Germinal center (tissue), 1 donor: ENCODE measurements at places on chromosomes 6 and 20.

GRCh38 chr6:36929607-36930006, 24.9 kb upstream of the PI16 start:
- no peak for DNase-seq

DNA sequence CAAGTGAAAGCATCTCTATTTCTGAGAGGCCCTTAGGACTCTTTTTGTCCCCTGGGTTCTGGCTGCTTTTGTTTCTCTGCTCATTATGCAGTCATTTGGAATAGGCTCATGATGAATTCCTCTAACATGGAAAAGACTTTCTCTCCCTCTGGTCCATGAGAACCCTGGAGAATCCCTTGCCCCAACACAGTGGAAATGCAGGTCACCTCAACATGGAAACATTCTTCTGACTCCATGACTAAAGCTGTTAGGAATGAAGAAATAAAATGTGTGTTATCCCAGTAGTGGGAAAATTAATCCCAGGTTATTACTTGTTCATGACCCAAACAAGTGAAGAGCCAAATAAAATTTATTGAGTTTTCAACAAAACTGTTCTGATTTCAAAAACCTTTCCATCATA, 458.6 kb downstream of the EPM2A start:
- no peak for DNase-seq

GRCh38 chr6:41446132-41446531, 100.0 kb upstream of the FOXP4 start:
- DNase-seq: no peak

- no peak for DNase-seq
Measured at GRCh38 chr20:22536956-22537756, 47.2 kb downstream of the FOXA2 start.

GRCh38 chr6:41559655-41560427, 13.7 kb downstream of the FOXP4 start:
- DNase-seq: no peak

GRCh38 chr20:15913391-15914025, 659.7 kb downstream of the KIF16B start:
- DNase-seq: no peak

DNA sequence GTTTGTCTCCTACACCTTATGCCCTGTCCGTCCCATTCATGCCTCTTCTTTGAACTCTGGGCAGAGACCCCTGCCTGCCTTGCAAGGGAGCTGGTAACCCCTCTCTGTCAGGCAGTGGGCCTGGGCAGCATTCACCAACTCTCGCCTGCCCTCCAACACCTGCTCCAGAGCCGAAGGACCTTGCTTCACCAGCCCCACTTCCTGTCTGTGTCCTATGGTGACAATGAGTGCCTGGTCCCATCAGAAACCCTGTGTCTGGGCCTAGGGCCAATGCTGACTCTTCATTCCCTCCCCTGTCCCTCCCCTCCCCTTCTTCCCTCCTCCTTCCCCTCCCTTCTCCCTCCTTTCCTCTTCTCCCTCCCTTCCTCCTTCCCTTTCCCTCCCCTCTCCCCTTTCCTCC, 22.8 kb upstream of the PCMTD2 start:
- no peak for DNase-seq

DNA sequence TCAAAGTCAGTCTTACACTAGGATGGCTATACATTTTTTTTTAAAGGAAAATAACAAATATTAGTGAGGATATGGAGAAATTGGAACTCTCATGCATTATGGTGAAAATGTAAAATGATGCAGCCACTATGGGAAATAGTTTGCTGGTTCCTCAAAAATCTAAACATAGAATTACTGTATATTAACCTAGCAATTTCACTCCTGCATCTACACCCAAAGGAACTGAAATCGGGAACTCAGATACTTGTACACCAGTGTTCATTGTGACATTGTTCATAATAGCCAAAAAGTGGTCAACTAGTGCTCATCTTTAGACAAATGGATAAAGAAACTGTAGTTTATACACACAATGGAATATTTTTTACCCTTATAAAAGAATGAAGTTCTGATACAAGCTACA, 110.7 kb downstream of the UTRN start:
- DNase-seq: no peak

GRCh38 chr6:31402324-31403282, 792 bp upstream of the MICA start:
- peak; percentile 42 for DNase-seq

- no peak for DNase-seq
Measured at GRCh38 chr6:72111611-72112010, 225.3 kb downstream of the RIMS1 start.

- DNase-seq: no peak
Measured at GRCh38 chr20:48210111-48211027, 425.1 kb upstream of the SULF2 start.

DNA sequence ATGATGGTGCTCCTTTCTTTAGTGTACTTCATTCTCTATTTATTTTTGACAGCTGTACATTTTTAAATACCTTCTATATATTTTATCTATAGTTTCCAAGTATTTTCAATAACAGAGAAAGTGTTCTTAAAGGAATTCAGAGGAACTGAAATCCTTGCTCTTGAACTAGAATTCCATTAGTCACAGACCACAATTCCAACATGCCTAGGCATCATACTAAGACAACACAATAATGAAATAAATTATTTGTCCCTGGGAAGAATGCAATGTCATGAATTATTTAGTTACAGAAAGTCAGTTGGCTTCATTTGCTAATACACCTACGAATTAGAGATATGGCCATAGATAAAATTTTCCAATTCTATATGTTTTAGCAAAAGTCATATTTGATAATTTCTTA, 671.2 kb downstream of the EPHA7 start:
- DNase-seq: no peak

DNA sequence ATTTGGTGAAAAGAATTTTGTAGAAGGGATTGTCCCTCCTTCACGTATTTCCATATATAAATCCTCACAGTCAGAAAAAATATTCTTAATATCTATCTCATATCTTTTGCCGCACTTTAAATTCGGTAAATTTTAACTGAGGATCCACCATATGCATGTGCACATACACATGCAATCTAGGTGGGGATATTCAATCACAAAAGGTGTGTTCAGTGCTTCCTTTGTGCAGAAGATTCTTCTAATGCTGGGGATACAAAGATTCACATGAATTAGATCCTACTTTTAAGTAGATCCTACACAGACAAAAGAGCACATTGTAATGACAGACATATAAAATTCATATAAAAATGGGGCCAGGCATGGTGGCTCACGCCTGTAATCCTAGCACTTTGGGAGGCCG, 13.6 kb upstream of the HLA-DRB1 start:
- DNase-seq: no peak

GRCh38 chr20:965956-966355, 36.2 kb downstream of the RSPO4 start:
- no peak for DNase-seq

DNA sequence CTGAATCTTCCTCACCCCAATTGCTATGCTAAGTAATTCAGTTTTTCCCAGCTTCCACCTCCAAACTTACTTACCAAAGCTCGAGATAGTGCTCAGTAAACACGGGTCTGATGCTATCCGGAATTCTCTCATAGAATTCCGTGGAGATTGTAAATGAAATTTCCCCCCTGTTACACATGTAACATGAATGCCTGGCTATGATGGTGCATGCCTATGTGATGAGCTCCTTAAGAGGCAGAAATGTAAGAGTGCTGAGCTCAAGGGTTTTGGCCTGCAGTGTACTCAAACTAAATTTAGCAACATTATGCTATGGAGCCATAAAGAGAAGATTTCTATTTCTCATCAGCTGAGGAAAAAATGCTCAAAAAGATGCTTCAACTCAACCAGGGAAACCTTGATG, 133.4 kb upstream of the FUT9 start:
- no peak for DNase-seq

DNA sequence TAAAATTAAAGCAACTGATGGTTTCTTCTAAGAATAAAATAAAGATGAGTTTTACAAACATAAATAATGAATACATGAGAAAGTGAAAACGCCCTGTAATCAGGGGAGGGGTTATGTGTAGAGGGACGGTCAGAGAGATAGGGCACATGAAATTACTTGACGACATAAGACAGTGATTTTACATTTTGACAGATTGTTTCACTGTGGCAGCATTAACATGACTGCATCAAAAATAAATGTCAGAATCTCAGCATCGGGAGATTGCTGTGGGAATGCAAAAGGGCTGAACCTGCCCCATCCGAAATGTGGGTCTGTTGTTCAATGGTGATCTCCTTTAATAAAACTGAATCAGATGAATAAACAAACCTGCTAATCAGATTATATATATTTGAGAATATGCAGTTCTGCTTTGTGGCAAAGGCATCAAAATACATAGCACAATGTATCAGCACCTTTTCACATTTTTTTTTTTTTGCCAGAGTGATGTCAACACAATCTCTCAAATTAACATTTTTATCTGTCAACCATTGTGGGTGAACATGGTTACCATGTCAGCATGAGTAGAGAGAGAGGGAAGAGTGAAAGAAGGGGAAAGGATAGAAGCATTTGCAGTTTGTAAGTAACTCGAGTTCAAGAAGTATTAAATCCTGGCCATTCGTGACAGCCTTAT, 177.1 kb upstream of the MAN1A1 start:
- no peak for DNase-seq
